ENCODE measurements at places on chromosomes 2 and 18.

DNA sequence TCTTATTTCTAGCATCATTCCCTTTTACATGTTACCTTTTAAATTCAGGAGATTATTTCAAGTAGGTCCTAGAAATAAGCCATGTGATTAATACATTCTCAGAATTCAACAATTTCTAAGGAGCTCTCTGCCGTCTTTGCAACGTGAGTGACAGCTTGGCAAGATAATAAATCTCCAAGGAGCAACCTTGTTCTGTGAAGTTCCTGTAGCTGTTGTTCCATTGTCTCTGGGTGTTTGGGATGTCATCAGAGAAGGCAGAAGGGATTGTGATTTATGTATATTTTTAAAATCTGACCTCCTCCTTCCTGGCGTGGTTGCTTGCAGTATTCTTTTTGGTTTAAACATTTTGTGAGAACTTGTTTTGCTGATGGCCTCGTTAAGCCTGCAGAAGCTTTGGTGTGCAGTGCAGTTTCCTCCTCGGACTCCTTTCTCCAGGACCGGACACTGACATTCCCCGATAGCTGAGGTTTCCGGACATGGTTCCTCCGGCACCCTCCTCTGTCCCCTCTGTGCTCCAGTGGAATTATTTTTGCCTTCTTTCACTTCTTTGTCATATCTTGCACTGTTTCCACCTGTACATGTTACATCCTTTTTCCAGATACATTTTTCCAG, 33.7 kb downstream of the RAMP1 start:
- no peak for DNase-seq

DNA sequence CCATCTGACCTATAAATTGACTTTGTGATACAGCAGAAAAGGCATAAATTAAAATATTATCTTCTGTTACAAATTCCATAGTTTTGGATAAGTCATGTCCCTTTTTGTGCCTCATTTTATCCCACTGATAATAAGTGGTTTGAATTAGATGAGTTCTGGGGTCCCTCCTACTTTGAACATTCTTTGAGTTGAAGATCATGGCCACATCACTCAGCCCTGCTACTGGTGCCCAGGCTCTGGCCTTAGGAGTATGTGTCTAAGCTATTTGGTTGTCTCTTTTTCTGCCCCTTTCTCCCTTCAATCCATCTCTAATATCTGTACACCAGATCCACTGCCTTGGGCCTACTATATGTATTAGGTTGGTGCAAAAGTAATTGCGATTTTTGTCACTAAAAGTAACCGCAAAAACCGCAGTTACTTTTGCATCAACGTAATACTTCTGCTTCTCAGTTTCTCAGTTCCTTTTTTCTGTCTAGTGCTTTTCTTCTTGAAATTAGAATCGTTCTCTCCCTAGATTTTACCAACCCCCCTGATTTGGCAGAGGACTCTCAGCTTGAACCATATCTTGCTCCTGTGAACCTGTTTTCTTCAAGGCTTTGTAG, 362.5 kb upstream of the TNP1 start:
- DNase-seq, result no peak

DNA sequence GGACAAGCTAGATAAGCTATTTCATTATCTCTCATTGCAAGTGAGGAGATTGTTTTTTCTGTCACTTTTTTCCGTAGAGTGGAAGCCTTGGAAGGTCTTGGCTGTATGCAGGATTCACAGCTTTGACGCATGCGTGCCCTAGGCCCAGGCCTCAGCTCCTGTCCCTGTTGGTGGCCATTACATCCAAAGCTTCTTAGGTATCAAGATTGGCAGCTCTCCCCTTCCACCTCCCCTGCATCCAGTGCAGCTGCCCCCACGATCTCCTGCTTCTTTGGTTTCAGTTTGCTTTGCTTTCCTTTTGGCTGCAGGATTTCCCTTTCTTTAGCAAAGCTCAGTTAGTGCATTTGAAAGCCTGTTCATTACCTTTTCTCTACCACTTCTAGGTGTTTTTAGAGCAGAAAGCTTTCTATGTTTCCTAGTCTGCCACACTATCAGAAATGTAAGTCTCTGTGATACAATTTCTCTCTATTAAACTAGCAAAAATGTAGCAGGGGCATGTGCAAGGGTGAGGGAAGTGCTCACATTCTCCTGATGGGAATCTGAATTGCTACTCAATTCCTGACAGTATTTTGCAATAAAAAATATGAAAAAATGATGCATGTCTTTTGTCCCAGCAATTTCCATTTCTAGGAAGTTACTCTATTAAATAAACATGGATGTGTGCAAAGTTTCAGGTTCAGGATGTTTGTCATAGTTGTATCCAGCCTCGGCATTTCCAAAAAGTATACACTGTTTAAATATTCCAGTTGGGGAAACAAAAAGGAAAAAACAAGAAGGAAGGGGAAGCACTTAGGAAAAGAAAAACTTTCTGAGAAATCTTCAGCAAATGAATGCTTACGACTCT, 91.2 kb downstream of the LIPG start:
- no peak for DNase-seq

DNA sequence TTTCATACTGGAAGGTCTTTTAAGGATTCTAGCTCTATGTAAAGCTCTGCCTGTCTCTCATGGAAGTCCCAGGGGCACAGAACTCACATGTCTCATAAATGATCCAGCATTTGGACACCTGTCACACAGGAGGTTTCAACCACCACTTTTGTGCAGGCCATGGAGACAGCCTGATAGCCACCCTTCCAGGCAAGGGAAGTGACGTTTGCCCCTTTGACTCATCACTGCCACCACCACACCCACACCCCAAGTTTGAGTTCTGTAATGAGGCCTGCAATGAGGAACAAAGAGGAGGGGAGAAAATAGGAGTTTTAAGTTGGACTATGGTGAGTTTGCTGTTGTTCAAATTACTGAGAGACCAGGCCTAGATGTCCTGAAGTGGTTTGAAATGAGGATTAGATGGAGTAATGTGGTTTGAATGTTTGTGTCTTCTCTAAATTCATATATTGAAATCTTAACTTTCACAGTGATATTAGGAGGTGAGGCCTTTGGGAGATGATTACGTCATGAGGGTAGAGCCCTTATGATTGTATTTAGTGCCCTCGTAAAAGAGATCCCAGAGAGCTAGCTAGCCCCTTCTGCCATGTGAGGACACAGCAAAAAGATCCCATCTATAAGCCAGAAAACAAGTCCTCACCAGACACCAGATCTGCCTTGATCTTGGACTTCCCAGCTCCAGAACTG, 175.3 kb upstream of the EPHA4 start:
- DNase-seq, result no peak

DNA sequence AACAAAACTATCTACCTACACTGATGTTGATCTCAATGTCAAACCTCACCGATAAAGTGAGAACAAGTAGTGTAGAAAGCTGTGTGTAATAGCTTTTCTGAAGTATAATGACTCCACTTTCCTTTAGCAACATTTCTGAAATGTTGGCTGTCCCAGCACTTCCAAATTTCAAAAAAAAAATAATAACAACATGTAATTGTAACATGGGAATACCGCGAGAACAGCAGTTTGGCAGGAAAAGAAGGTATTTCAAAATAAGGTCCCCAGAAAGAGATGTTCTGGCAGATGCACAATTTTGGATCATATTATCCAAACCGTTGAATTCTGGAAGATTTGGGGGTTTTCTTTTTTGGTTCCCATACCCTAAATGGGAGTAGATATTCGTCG, 352.0 kb downstream of the ARHGAP15 start:
- DNase-seq, result no peak

DNA sequence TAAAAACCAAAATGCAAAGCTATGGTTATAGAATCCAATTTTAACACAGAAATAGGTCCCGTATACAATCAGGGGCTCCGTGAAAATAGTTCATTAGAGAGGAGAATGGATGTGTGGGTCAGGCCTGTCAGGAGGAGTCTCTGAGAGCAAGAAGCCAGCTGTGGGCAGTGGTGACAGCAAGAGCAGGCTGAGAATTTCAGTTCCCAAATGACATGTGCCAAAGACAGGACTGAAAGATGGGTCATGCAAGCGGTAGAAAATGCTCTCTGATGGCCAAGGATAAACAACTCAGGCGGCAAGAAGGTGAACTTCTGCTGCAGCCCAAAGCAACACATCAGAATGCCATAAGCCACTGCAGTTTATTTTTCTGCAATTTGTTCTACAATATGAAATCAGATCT, 100.4 kb downstream of the CCDC141 start:
- DNase-seq, result no peak

GRCh38 chr18:78827141-78827540, 152.5 kb upstream of the SALL3 start:
- no peak for DNase-seq

DNA sequence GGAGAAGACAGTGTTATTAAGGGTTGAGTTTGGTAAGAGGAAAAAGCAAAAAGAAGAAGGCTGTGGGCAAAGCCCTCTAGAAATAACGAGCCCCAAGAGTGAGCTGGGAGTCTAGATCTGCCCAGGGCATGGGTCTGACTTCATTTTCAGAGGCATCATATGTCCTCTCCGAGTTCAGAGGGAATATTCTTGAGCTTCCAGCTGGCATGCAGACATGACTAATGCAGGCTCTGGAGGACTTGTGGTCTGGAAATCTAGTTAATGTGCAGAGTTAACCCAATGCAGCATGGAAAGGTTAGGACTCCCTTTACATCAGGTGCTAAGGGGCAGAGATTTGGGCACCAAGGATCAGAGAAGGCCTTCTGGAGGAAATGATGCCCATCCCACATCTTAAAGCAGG, 7.3 kb downstream of the ACMSD start:
- no peak for DNase-seq

- no peak for DNase-seq
Measured at GRCh38 chr2:223725986-223726970, 111.1 kb downstream of the AP1S3 start.

GRCh38 chr18:58364876-58365528, 263.9 kb downstream of the ALPK2 start:
- no peak for DNase-seq

GRCh38 chr2:73385504-73386341, at the start of gene ALMS1:
Gene ALMS1 (plus strand): TSS chr2:73385836. CDS start chr2:73385869, 33 bp downstream.
- DNase-seq, result peak; percentile 80

DNA sequence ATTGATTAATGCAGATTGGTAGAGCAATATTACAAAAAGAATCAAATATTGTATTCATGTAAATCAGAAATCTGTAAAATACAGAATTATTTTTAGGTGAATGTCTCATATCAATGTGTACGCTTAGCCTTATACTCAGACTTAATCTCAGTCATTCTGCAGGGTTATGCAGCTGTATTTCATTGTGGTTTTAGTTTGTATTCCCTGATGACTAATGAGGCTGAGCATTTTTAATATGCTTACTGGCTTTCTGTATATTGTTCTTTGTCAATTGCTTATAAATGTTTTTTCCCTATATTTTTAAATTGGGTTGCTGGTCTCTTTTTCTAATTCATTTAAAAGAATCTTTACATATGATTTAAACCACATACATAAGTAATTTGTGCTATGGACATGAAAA, 50.1 kb downstream of the CDH19 start:
- DNase-seq, result no peak

DNA sequence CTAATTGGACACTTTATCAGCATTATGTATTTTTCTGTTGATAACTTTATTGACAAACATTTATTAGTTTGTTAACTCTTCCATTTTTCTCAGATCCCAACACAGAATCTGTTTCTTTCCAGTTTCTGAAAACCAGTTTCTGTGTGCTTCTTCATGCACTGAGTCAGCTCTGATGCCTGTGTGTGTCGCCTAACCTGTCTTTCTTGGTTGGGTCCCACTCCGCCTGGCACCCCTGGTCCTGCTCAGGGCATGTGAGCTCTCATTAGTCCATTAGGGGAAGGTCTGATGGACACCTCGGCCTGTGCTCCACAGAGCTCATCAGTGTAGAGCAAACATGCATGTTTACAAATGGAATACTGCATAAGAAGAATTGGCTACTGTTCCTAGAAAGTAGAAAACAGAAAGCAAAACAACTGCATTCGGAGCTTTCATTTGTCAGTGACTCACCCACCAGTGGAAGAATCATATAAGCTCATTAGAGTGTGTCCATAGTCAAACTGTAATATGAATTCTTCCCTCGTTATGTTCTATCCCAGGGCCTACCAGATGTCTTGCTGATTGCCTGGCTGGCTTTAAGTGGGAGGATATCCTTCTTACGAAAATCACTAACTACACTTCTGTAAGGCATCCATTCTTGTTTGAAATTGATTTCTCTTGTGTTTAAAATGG, 137.7 kb downstream of the SNTG2 start:
- DNase-seq, result no peak

DNA sequence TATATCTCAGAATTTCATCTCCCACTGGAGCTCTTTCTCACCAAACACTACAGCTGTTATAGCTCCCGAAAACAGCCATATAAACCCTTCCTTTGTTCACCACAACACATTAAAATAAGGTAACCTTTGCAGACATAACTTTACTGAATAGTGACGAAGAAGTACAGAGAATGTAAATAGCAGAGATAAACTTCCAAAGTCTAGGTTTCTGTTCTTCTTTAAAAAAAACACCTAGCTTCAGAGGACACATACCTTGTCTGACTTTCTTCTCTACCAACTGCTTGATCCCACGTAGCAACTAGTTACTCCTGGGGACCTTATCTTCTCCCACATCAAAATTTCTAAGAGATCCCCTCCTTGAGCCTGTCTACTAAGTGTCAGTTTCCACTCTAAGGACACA, 32.3 kb downstream of the ATL2 start:
- no peak for DNase-seq

DNA sequence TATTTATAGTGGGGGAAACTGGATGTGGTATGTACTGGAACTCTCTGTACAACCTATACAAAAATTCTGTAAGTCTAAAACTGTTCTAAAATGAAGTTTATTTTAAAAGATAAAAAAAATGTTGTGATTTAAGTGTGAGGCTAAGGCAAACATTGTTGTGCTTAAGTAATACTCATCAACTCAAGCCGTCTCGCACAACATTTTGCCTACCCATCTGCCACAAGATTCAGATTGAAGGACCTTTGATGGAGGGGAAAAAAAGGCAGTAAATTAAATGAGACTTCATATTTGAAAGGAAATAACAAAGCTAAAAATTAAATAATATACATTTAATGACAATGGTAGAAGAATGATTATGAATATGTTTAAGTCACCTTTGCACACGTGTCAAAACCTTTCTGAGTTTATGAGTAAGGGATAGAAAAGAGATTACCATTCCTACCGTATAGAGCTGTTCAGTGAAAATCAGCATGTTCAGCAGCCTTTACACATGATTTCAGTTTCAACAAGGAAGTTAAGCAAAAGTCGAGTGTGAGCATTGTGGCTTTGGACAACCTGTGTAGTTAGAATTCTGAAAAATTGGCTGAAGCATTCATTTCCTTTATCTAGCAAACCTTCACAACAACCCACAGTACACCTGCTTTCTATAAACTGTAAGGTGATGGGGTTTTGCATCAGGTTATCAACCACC, 499.3 kb downstream of the IRS1 start:
- DNase-seq, result no peak

DNA sequence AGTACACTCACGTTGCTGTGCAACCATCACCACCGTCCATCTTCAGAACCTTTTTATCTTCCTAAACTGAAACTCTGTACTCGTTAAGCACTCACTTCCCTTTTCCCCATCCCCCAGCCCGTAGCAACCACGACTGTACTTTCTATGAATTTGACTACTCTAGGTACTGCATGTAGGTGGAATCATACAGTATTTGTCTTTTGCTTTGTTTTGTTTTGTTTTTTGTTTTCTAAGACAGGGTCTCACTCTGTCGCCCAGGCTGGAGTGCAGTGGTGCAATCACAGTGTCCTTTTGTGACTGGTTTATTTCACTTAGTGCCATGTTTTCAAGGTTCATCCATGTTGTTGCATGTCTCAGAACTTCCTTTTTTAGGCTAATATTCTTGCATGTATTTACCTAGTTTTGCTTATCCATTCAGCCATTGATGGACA, 7.0 kb upstream of the TYMS start:
- peak; percentile 14 for DNase-seq

GRCh38 chr2:61538920-61539520, 864 bp upstream of the XPO1 start:
- DNase-seq, result no peak
